Activated naive CD4-positive, alpha-beta T cell treated with anti-CD3 and anti-CD28 coated beads for 36 hours (primary cell): ENCODE measurements at places on chromosomes 3 and 15. TPM values are rescaled to one million over a fixed set of nuclear protein-coding genes. Genes with fewer than 3 reads are reported as not detected.
A peak's percentile ranks its signal among the peaks of the same experiment; 100 is the strongest.

- no peak overlapping the region for H3K4me3 ChIP-seq
- no peak overlapping the region for H3K27ac ChIP-seq
- no peak for DNase-seq
- no peaks in the 10 kb centered on the region for H3K4me1 ChIP-seq
- H3K36me3 ChIP-seq = no peaks in the 10 kb centered on the region
- H3K27me3 ChIP-seq = no peaks in the 10 kb centered on the region
These were observed 146.8 kb downstream of the FAM43A start for GRCh38 chr3:194832346-194833104.

The SCAANT1 gene
- not detected for total RNA-seq

The FRMD5 gene
- 0.37 TPM for total RNA-seq

The MRPS11 gene
- 50.3 TPM for total RNA-seq

DNA sequence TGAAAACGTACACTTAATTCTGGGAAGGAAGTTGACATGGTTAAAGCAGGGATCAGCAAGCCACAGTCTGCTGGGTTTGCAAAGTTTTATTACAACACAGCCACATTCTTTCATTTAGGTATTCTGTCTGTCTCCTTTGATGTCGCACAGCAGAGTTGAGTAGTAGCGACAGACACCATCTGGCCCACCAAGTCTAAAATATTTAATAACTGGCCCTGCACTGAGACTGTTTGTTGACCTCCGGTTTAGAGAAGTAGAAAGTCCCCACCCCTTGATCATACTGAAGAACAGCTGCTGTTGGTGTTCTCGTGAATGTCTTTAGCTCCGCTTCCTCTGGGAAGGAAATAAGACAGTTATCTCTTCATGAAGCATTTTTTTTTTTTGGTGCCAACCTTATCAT, 66.2 kb downstream of the MCTP2 start:
- peaks cover 31% of the 10 kb centered on the region for H3K4me1 ChIP-seq
- no peaks in the 10 kb centered on the region for H3K27me3 ChIP-seq
- DNase-seq = no peak
- no peak overlapping the region for H3K27ac ChIP-seq
- H3K36me3 ChIP-seq = peaks cover 26% of the 10 kb centered on the region

DNA sequence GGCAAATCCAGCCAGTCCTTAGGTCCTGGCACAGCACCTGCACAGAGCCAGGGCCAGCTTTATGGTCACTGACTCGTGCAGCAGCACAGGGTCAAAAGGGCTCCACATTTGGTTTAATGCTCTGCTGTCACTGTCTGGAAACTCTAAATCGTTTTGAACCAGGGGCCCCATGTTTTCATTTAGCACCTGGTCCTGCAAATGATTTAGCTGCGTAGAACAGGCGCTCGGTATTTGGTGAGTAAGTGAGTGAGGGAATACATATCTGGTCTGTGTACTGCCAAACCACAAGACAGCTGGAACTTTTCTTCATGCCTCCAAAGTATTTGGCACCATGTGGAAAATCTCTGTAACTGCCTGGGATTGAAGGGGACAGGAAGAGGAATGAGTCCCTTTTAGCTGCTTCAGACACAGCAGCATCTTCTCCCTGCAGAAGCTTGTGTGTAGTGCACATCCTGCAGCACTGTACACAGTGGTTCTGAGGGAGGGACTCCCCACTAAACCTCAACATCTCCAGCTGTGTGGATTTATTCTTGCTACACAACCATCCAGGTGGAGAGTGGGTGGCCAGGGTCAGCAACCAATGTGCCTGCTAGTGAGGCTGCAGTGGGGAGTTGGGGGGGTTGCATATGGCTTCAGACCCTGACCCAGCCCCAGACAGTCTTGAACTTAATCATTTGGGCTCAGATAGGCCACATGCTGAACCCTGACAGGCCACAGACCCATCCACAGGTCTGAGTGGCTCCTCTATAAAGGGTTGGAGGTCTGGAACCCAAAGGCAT, 1.1 kb downstream of the SH2D7 start:
- DNase-seq = no peak
- no peaks in the 10 kb centered on the region for H3K27me3 ChIP-seq
- H3K27ac ChIP-seq = no peak overlapping the region
- H3K4me1 ChIP-seq = peaks cover 3% of the 10 kb centered on the region

The CA12 gene
- total RNA-seq = 0.12 TPM

DNA sequence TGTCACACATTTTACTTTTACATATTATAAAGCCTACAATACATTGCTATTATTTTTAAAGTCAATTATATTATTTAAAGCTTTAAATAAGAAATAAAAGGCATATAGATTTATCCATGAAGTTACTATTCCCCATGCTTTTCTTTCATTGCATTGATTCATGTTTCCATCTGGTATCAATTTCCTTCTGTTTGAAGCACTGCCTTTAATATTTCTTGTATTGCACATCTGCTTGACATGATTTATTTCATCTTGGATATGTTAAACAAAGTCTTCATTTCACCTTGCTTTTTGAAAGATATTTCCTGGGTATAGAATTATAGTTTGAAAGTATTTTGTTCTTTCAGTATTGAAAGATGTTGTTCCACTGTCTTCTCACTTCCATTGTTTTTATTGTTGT, 174.3 kb upstream of the MBNL1 start:
- no peak overlapping the region for H3K27ac ChIP-seq
- H3K27me3 ChIP-seq = peaks cover 2% of the 10 kb centered on the region
- no peak for DNase-seq
- H3K4me1 ChIP-seq = no peaks in the 10 kb centered on the region
- no peaks in the 10 kb centered on the region for H3K36me3 ChIP-seq

- H3K36me3 ChIP-seq = no peaks in the 10 kb centered on the region
- peaks cover 38% of the 10 kb centered on the region for H3K4me1 ChIP-seq
- H3K4me3 ChIP-seq = no peak overlapping the region
- DNase-seq = peak; percentile 36
These were observed 79.5 kb upstream of the LIPC start for GRCh38 chr15:58352026-58352929.

The CACNA2D3 gene
- total RNA-seq = not detected

The FETUB gene
- total RNA-seq = not detected

- no peak within 1 kb of the TSS for H3K4me3 ChIP-seq
- no peak within 1 kb of the TSS for H3K27ac ChIP-seq
- peaks cover 4% of the 10 kb centered on the region for H3K27me3 ChIP-seq
These were observed at the start of gene C3orf22 for GRCh38 chr3:126558336-126559071. Gene C3orf22, minus strand, starts transcription at chr3:126558932. Its CDS starts 5,542 bp downstream, at chr3:126553390.

GRCh38 chr15:66620744-66621344, 55.0 kb upstream of the LCTL start:
- H3K27ac ChIP-seq = no peak overlapping the region
- peaks cover 20% of the 10 kb centered on the region for H3K27me3 ChIP-seq
- H3K4me3 ChIP-seq = no peak overlapping the region
- DNase-seq = no peak
- H3K4me1 ChIP-seq = no peaks in the 10 kb centered on the region

GRCh38 chr3:30662836-30663235, 56.4 kb downstream of the TGFBR2 start:
- no peaks in the 10 kb centered on the region for H3K27me3 ChIP-seq
- peaks cover 93% of the 10 kb centered on the region for H3K4me1 ChIP-seq
- no peak for DNase-seq
- peak overlapping the region; percentile 93 for H3K27ac ChIP-seq
- peaks cover 59% of the 10 kb centered on the region for H3K36me3 ChIP-seq

DNA sequence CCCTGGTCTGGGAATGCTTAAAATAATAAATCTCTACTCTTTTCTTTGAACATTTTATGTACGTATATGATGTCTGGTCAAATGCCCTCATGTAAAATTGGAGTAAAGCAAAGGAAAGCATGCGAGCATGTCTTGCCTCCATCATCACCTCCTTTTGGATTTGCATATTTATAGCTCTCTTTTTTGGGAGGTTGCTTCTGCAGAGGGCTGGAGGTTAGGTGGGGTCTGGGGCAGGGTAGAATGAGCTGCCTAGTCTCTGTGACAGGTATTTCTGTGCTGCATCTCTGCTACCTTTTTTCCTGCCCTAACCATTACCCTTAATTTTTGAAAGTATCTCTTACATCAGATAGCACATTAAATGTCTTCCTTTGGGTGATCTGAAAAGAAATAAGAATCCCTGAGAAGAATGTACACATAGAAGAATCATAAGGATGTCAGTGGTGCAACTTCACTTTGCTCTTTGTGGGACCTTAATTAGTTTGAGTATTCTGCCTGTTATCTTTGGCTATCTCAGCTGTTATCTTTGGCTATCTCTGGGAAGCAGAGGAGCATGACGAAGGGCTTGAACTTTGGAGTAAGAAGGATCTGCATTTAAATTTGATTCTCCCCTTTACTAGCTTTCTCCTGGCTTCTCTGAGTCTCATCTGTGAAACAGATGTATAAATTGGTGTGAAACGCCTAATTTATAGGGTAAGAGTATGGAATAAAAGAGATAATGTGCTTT, 40.2 kb downstream of the PPM1L start:
- no peaks in the 10 kb centered on the region for H3K27me3 ChIP-seq
- no peak for DNase-seq
- H3K27ac ChIP-seq = no peak overlapping the region
- H3K4me1 ChIP-seq = peaks cover under 1% of the 10 kb centered on the region
- no peaks in the 10 kb centered on the region for H3K36me3 ChIP-seq

- peak overlapping the region; percentile 92 for H3K27ac ChIP-seq
- H3K36me3 ChIP-seq = peaks cover 75% of the 10 kb centered on the region
- DNase-seq = no peak
- H3K4me1 ChIP-seq = peaks cover 40% of the 10 kb centered on the region
- no peaks in the 10 kb centered on the region for H3K27me3 ChIP-seq
These were observed 21.1 kb upstream of the SATB1 start for GRCh38 chr3:18446149-18446825.

The ZNF106 gene
- total RNA-seq = 40.8 TPM

The UBA7 gene
- total RNA-seq = 93.5 TPM

- H3K27me3 ChIP-seq = no peaks in the 10 kb centered on the region
- no peak for DNase-seq
- H3K27ac ChIP-seq = no peak overlapping the region
- H3K4me1 ChIP-seq = no peaks in the 10 kb centered on the region
These were observed 13.0 kb upstream of the POC1A start for GRCh38 chr3:52167240-52167639.

The MUSTN1 gene
- total RNA-seq = 0.57 TPM

The CGNL1 gene
- total RNA-seq = not detected

The RBP2 gene
- not detected for total RNA-seq

DNA sequence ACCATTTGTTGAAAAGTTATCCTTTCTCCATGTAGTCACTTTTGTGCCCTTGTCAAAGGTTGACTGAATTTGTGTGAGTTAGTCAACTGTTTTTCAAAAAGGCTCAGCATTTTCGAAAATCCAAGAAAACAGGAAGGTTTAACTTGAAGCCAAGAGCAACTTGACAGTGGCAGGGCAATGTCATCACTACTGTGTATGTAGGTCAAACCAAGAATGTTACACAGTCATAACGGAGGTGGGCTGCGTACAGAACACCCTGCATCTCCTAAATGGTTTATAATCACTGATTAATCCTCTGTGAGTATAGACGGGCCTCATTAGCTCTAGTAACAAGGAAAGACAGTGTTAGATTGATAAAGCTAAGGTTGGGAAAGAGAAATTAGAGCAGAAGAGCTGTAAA, 1064.9 kb downstream of the FHIT start:
- DNase-seq = no peak
- no peak overlapping the region for H3K4me3 ChIP-seq
- H3K4me1 ChIP-seq = peaks cover 13% of the 10 kb centered on the region
- no peaks in the 10 kb centered on the region for H3K36me3 ChIP-seq

- H3K27ac ChIP-seq = no peak overlapping the region
- peaks cover 4% of the 10 kb centered on the region for H3K27me3 ChIP-seq
- no peaks in the 10 kb centered on the region for H3K36me3 ChIP-seq
- DNase-seq = no peak
- H3K4me3 ChIP-seq = no peak overlapping the region
- no peaks in the 10 kb centered on the region for H3K4me1 ChIP-seq
These were observed 194.3 kb downstream of the NR2F2 start for GRCh38 chr15:96524676-96525417.

The KBTBD12 gene
- total RNA-seq = not detected

DNA sequence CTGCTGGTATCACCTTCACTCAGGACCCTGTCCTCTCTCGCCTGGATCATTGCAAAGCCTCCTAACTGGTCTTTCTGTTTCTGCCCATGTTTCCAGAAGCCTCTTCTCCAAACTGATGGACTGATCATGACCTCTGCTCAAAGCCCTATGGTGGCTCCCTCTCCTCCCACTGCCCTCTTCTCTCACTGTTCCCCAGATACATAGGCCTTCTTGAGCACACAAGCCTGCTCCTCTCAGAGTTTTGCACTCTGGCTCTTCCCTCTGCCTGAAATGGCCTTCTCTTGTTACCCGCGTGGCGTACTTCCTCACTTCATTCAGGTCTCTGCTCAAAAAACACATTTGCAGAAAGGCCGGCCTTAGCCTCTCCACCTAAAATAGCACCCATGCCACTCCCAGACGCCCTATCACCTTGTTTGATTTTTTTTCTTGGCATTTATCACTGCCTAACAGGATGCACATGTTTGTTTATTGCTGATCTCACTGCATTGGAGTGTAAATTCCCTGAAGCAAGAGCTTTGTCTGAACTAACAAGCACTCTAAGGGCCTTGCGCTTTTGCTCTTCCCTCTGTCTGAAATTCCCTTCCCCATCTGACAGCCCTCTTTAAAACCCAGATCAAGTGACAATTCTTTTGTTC, 1.4 kb upstream of the ETFA start:
- H3K27ac ChIP-seq = no peak overlapping the region
- H3K4me3 ChIP-seq = peak overlapping the region; percentile 87

GRCh38 chr15:57228395-57228794, 147.9 kb upstream of the CGNL1 start:
- H3K4me1 ChIP-seq = peaks cover 17% of the 10 kb centered on the region
- peaks cover 3% of the 10 kb centered on the region for H3K36me3 ChIP-seq

The SELENOS gene
- 13.1 TPM for total RNA-seq

The LOXL1 gene
- total RNA-seq = 0.25 TPM

GRCh38 chr3:100982710-100983109, 10.5 kb downstream of the ABI3BP start:
- H3K4me3 ChIP-seq = no peak overlapping the region
- no peak overlapping the region for H3K27ac ChIP-seq
- H3K4me1 ChIP-seq = no peaks in the 10 kb centered on the region
- H3K36me3 ChIP-seq = no peaks in the 10 kb centered on the region

The SYNPR gene
- not detected for total RNA-seq

The SUCNR1 gene
- total RNA-seq = not detected
